ENCODE measurements at places on chromosomes 2 and 18.

GRCh38 chr2:221437056-221437455 is 135.0 kb downstream of the EPHA4 start:
- DNase-seq = no peak

DNA sequence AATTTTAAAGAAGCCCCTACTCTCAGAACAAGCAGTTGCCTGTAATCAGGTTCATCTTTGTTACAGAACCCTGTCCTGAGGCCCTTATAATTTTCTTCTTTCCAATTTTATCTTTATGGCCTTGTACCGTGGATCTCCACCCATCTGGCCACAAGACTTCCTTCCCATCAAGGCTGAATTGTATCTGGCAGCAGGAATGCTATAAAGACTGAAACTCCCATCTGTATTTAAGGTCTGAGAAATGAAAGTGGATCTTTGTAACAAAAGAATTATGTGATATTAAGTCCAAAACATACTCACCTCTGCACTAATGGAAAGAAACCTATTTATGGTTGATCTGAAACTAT is 91.8 kb downstream of the METTL8 start:
- DNase-seq = no peak

DNA sequence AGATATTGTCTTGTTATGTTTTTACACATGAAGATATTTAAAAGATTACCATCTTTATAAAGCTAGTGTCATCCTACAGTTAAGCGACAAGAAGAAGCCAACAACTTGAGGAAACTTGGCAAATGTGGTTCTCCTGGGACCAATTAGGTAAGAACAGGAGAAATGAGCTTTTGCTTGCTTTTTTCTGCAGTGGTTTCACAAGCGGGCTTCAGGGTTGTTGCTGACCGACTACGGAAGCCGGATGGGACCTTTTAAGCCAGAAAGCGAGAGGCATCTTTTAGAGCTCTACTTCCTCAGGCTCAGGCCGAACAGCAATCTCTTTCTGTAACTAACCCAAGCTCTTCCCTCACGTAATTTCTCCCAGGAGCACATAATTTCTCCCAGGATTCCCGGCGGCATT is 256.5 kb downstream of the CNTNAP5 start:
- no peak for DNase-seq

DNA sequence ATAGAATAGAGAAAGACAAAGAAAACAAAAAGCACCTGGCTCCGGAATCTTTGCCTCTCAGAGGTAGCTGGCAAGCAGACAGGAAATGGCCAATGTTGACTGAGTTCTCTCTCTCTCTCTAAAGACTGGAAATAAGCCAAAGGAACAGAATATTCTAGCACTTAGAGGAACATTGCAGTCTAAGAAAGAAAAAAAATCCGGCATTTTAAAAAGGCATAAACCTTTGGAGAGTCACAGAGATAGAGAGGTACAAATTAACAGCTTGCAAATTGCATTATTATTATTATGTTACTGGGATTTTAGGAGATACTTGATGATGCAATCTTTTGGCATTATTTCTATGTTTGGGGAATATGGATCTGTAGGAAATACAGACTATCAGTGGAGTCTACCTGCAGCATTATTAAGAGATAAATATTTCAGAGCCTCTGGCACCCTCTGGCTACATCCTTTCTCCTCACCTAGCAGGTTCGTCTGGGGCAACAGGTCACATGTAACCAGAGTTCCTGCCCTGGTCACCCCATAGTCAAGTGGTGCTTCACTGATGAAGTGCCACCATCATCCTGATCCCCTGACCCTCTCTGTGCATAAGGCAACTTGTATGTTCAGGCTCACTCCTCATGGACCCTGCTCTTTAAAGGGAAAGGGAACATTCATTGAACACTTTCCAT is 318.9 kb upstream of the ACVR2A start:
- no peak for DNase-seq

DNA sequence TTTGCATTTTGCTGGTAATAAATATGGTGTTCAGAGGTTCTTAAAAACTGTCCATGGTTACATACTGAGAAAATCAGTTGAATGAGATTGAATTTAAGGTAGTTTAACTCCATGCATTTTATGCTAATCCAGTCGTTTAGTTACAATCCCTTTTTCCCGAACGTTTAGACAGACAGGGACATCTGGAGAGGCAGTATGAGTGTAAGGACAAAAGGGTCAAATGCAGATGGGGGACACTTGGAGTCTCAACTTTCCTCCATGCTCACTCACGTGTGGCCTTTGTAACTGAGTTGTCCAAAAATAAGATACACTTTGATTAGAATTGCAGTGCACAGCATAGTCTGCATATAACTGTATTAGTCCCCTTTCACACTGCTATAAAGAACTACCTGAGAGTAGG is 63.9 kb downstream of the RDH14 start:
- no peak for DNase-seq

DNA sequence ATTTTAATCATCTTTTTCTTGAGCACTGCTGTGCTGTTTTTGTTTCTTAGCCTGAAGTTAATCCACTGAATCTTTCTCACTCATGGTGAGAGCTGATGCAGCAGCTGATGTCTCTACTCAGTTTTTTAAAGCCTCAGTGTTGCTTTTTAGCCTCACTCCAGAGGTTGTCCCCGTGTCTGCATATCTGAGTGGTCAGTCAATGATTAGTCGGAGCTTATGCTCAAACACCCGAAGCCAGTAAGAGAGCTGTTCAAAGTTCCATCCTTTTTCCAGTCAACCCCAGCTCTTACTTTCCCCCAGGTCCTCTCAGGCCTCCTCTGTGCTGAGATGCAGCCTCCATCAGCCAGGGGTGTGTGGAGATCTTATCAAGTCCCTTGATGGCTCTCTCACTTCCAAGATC is 81.1 kb downstream of the MBOAT2 start:
- no peak for DNase-seq

DNA sequence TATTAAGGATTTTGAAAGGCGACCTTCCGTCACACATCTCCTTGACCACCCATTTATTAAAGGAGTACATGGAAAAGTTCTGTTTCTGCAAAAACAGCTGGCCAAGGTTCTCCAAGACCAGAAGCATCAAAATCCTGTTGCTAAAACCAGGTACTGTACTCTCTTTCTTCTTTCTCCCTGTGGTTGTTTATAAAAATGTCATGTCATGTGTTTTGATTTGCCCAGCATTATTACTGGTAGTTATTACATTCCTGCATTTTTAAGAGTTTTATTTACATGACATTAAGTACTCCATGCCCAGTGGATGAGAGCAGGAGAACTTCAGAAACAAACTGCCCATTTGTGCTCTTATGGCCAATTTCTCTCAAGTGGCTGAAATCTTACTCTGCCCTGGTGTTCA is 191.3 kb downstream of the MYO3B start:
- no peak for DNase-seq

GRCh38 chr2:207385903-207386302 is 143.9 kb upstream of the CREB1 start:
- DNase-seq = no peak

DNA sequence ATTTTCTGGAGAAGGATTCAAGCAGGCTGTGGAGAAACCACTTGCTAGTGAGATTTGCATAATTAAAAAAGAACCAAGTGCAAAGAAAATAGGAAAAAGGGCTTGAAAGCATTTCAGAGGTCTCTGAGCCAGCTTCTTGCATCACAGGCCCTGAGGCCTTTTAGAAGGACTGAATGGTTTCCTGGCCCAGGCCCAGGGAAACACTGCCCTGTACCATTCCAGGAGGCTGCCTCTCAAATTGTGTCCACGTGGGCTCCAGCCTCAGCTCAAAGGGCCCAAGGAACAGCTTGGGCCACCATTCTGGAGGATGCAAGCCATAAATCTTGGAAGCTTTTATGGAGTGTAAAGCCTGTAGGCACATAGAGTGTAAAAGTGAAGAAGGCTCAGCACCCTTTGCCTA is 523.3 kb upstream of the VRK2 start:
- no peak for DNase-seq

DNA sequence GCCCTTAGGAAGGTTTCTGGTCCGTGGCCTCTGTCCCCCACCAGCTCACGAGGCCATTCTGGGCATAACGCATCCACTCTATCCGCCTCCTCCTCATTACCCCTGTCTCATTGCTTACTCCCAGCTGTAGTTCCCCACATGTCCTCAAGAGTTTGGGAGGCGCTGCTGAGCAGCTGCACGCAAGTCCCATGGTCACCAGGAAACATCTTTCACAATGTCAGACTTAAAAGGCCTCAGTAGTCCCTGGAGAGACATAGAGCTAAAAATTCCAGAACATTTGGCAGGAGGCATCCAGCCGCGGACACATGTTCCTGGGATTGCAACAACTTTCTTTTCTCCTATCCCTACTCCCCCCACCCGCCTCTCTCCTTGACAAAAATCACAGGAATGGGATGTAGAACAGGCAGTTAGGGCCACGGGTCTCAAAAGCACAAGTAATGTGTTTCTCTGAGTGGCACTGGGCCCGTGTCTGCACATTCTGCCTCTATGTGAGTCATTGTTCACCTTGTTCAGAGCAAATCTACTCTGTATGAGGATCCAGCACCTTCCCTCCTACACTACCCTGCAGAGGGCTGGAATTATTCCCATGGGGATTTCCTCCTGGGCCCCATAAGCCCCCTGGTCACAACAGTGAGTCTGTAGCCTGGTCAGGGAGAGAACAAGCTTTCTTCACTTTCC is 8.1 kb downstream of the LBH start:
- no peak for DNase-seq

- DNase-seq = no peak
These were observed 608 bp downstream of the CCDC138 start for GRCh38 chr2:108787216-108787541.

DNA sequence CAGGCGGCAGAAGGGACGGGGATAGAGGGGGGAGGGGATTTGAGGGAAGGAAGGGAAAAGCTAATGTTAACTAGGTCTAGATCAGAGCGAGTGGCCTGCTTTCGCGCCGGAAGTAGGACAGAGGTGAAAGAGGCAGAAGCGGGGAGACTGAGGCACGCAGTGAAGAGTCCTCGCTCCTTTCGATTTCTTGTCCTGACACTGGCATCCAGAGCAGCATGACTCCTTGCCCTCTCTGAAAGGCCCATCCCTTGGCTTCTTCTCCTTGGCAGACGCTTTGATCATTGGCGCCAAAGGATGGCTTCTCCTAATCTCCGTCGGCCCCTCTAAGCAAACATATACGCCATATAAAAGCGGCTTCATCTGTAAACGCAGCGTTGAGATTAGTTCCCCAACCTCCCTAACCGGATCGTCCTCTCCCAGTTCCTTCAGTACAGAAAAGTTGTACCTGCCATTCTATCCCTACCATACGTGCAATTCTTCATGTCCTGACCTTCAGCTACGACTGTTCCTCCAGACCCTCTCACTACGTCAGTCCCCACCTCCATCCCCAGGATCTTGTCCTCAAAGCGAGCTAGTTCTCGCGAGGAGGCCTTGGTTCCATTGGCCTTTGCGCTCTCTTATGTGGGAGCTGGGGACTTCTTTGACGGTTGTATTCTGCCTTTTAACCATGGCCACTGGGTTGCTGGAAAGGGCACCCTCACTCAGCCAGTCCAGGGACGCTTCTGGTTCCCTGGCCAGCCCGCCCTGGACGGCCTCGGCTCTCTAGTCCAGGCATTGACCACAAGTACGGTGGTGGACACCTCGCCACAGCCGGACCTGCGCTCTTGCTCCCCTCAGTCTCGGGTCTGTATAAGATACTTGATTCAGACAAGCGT is 857 bp upstream of the NEUROD1 start:
- no peak for DNase-seq

DNA sequence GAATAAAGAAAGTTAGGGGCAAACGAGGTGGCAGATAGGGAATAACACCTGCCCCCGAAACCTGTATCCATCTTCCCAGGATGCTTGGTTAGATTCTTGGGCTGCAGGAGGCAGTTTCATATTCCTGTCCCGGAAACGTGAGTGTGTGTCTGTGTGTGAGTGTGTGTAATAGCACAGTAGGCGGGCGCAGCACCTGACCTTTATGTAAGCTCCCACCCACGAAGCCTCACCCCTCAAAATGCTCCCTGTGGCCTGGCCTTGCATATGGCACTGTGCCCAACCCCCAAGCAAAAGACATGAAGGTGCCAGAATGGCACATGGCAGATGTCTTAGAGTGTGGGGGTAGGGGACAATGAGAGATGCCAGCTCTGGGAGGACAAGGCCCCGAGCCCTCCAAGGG is 48.9 kb downstream of the EFR3B start:
- no peak for DNase-seq

GRCh38 chr2:102366406-102367112 is 11.0 kb downstream of the IL18R1 start:
- DNase-seq = no peak

DNA sequence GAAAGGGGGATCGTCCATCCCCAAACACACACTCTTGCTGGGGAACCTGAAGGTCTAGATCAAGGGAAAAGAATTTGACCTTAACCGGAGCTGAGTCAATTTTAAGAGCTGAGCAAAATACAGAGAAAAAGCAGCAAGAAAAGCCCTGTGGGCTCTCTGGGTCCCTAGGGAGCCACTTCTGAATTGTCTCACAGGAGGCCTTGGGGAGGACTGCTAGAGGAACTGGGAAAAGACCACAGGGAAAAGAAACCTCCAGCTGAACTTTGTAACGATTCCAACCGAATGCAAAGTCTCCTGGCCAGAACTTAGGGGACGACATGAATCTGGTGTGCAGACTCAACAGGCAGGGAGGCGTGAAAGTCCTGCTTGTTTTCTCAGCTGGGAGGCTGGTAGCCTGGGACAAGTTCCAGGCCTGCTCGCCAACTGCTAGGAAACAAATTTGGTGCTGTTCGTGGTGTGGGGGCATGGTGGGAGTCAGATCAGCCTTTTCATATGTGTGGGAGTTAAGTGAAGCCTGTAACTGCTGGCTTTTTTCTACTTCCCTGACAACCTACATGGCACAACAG is 644.6 kb upstream of the CNTNAP5 start:
- DNase-seq = no peak

DNA sequence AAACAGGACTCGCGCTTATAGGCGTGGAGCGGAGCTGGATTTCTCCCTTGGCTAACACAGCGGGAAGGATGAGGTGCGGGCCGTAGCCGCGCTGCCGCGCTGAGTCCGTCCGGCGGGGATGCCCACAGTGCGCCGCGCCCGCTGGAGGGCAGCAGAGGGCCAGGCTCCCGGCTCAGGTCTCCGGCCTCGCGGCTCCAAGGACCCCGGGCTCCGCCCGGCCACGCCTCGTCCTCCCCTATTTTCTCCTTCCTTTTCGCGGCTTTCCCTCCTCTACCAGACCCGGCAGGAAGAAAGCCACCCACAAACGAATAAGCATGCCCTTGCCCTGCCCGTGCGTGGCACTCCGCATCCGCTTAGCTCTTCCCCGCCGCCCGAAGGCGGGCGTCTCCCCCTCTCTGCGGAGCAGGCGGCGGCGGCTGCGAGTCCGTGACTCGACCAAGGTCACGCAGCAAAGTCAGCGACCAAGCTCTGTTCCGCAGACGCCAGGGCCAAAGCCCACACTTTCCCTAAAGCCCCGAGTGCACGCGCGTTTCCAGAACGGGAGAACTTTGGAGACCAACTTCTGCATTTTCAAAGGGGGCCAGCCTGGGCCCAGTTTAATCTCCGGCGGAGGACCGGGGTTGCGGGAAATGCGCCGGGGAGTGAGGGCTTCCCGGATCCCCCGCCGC is 48.5 kb downstream of the KCNIP3 start:
- peak; percentile 55 for DNase-seq

All from hippocampal formation (tissue), 2 donors.